Prostate gland (tissue), 2 donors: ENCODE measurements at places on chromosomes 1 and 21. TPM values are rescaled to one million over a fixed set of nuclear protein-coding genes. Genes with fewer than 3 reads are reported as not detected.

The PCP4L1 gene
- 10.1 TPM for total RNA-seq

The SFPQ gene
- total RNA-seq: 311 TPM

DNA sequence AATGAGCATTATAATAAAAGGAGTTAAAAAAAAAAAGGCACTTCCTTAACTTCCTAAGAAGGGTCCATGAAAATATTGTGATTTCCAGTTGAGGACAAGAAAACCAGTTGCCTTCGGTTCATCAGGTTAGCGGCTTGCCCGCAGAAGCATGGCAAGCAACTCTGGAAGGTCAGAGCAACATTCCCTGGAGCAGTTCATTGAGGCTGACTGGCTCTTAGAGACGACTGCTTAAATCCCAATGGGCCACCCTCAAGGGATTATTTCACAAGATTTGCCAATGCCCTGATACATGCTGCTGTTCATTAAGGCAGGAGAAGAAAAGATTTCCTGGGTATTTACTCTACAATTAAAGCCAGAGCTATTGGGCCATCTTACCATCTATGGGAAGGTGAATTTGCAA is 29.0 kb upstream of the CASQ2 start:
- DNase-seq: no peak

DNA sequence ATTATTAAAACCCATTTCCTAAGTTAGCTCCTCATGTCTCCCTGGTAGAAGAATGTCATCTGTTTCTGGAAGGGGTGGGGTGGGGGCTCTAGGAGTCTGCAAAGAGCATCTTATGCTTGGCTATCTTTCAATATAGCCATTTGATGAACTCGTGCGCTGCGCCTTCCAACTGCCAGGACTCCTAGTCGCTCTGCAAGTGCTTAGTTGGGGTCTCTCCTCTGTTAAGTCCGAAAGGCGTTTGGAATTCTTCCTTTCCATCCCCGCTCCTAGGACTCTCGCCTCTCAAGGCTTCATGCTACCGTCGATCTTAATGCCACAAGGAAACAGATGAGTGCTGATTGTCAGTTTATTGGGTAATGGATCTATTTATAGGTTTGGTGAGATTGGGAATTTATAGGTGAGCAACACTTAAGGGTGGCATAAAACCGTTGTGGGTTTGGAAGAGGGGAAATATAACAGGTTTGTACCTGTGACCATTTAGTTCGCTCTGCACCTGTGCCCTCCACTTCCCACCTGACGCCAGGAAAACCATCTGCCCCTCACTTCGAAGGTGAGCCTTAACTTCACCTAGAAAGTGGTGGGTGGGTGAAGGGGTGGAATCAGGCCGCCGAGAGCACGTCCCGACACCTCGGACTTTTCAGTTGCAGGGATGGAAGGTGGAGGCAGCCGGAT is 1.1 kb downstream of the KCNH1 start:
- no peak for DNase-seq

DNA sequence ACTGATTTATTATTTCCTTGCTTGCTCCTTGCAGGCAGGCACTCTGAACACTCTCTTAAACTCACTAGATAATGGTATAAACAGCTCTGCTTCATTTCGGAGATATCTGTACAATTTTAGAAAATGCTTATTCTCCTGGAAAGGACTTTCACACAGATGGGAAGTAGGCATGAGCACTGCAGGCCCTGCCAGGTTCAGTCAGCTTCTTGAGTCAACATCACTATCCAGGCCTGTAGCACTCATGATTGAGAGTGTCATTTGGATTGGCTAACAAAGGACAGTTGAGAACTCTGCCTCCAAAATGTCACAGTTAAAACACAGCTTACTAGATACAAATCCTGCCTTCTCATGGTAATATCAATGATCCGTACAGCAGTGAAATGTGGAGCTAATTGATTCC is 181.9 kb downstream of the CYYR1 start:
- no peak for DNase-seq
